ENCODE measurements at places on chromosomes 12 and 14.

GRCh38 chr12:1803736-1804135 is 16.6 kb upstream of the LRTM2 start:
- peak; percentile 29 for DNase-seq

DNA sequence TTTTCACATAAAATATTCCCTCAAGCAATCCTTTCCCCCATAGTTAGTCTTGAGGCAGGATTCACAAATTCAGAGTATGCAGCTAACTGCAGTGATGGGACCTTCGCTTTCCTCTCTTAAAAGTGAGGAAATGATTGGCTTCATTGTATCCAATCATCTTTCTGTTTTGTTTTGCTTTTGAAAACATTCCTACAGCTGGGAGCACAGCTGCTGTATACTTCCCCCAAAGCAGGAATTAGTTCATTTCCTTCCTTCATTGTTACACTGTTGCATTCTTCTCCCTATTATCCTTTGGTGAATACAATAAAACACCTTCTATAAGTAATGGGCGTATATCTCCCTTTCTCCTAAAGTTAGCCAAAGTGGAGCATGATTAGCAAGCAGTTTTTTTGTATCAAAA is 9.4 kb upstream of the GAS2L3 start:
- DNase-seq: no peak

DNA sequence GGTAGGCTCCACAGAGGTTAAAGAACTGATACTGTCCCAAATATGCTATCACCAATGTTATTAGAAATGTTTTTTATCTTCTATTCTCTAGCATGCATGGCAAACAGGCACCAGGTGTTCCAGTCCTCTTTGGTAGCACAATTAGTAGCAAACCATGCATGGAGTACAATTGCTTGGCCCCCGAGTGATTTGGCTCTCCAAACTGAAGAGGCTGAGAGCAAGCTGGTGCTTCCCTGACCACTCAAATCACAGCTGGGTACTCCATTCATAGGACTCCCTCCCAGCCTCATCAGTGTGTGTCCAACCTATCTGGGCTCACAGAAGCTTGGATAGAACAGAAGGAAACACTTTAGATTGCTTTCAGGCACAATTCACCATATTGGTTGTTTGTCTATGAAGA is 93.4 kb downstream of the DIO2 start:
- no peak for DNase-seq

DNA sequence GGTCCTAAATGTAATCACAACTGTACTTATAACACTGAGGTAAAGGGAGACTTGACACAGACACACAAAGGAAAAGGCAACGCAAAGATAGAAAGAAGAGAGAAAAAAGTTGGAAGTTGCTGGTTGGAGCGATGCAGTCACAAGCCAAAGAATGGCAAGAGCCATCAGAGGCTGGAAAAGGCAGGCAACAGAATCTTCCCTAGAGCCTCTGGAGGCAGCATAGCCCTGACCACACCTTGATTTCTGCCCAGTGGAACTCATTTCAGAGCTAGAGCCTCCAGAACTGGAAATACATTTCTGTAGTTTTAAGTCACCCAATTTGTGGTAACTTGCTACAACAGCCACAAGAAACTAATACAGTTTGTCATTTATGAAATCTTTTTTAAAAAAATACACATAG is 89.2 kb downstream of the PUS7L start:
- DNase-seq: no peak

DNA sequence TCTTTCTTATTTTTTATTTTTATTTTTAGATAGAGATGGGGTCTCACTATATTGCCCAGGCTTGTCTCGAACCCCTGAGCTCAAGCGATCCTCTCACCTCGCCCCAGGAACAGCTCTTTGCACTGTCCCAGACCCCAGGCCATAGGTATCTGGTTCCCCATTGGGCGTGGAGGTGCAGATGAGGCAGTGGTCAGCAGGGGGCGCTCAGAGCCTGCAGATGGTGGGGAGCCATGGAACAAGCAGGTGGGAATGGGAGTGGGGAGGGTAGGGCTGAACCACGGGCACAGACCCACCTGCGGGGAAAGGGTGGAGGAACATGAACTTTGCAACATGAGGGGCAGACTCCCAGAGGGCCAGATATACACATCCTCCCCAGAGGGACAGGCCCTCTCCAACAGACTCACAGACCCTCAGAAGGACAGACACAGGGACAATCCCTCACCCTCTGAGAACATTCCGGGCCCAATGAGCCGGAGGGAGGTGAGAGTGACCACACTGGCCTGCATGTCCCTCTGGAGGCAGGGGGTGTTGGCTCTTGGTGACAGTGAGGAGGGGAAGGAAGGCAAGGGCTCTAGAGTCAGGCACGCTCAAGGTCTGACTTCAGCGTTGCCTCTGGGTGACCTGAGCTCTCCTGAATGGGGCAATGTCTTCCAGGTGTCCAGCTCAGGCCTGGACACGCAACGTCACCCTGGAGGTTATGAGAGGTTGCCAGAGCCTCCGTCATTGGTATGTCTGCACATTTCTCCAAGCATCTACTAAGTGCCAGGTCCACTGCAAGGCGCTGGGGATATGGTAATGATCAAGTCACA is 34.9 kb downstream of the KRT80 start:
- peak; percentile 91 for DNase-seq

- DNase-seq: no peak
These were observed 16.2 kb downstream of the AACS start for GRCh38 chr12:125081427-125081826.

- DNase-seq: no peak
These were observed 54.2 kb upstream of the GZMB start for GRCh38 chr14:24688030-24688658.

DNA sequence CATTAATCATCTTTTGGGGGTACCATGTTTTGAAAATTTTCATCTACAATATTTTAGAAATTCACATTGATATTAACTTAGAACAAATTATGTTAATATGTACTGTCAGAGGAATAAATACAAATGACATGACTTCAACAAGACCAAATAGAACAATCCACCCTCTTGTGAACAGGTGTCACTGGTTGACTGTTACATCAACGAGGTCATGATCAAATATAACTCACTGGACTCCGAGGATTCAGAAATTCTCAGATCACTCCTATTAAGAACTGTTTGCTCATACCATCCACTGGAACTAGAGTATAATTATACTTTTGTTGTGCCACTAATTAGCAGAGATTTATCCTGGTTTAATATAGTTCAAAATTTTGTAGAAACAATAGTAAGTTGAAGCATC is 318.8 kb downstream of the PRKD1 start:
- DNase-seq: no peak

DNA sequence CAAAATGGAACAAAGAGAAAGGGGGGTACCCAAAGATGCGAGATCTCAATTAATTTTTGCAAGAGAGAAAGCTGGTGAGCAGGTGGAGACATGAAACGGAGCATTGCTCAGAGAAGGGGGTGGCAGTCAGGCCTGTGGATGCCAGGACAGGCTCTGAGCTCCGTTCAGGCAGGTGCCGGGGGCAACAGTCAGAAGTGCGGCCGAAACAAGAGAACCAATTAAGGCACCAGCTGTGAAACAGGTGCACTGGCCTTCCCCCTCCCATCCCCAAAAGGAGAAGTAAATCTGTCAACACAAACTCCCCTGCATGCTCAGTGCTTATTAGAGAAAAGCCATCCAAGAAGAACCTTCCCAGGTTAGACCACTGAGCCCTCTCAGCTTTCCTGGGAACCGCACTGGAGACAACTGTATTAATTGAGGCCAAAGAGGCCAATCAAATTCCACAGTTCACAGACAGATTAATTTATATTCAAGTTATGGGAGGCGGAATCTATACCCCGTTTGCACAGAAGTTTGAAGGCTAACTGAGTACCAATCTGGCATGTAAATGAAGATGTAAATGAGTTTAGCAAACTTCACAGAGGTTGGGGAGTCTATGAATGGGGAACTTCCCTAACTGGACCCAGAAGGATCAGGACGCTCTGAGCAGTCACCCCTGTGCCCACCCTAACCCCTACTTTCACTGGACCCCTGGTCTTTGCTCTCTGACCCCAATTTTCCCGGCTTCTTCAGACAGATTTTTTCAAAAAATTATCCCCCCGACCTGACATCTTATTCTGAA is 20.9 kb downstream of the OAS2 start:
- DNase-seq: no peak

DNA sequence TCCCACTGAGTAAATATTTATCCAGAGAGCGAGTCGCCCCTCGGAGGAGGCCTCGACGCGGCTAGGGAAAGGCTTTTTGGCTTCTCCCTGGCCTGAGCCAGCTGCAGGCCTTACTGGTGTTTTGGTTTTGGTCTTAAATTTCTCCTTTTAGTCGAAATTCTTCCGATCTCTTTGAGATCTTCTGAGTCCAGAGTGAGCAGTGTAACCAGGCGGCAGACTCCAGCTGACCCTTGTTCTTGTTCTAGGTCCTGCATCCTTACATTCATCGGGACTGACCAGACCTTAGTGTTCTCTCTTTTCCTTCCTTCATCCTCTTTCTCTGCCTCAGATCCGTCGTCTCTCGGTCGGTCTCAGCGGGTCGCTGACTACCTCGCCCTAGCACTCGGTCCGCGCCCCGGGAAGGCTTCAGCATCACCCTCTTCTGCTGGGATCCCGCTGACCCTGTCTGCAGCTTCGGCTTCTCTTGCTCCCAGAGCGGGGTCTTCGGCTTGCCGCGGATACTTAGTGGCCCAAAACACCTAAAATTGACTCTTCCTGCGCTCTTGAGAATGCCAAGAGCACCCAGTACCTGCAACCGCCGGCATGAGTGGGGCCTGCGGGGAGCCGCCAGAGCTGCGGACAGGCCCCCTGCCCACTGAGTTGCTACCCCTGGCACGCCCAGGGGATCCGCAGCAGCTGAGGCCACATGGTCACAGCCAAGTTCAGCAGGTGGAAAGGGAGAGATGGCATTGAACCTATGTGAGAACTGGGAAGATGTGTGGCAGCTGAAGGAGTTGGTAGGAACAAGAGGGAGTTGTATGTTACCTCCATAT is 2.4 kb upstream of the PAX9 start:
- DNase-seq: peak; percentile 40

- no peak for DNase-seq
These were observed 11.5 kb upstream of the SFSWAP start for GRCh38 chr12:131699434-131699833.

DNA sequence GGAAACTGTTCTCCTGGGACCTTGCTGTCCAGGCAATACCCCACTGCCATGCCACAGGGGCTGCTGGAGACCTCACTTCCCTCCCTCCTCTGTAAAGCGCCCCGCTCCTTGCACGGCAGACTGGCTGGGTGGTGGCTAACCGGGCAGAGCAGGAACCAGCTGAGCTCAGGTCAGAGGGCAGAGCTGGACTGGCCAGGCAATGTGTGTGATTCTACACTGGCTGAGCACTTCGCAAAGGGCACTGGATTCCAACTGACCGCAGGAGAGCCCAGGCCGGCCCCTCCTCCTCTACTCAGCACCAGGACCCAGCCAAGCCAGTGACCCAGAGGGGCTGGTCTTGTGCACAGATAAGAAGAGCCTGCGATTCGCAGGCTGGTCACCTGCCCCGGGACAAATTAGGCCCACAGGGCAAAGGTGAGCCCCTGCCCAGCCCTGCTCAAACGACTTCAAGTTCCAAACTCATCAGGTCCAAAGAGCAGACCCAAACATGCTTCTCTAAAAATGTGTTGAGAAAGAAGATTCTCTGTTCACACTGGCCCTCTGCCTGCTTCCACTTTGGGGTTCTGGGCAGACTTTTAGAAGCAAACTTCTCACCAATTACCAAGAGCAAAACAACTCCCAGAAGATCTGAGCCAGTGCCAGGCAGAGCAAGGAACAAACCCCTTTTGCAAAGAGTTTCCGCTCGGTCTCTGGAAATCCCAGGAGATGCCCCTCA is 54.9 kb upstream of the DIO3 start:
- peak; percentile 43 for DNase-seq

GRCh38 chr12:99704036-99704435 is 56.5 kb downstream of the GARIN6 start:
- DNase-seq: no peak

GRCh38 chr12:128137140-128137539 is 129.8 kb upstream of the TMEM132C start:
- DNase-seq: no peak

GRCh38 chr12:119660076-119660475 is 7.9 kb upstream of the PRKAB1 start:
- DNase-seq: no peak

GRCh38 chr12:3218228-3219171 is 141.3 kb downstream of the TSPAN9 start:
- DNase-seq: peak; percentile 58

DNA sequence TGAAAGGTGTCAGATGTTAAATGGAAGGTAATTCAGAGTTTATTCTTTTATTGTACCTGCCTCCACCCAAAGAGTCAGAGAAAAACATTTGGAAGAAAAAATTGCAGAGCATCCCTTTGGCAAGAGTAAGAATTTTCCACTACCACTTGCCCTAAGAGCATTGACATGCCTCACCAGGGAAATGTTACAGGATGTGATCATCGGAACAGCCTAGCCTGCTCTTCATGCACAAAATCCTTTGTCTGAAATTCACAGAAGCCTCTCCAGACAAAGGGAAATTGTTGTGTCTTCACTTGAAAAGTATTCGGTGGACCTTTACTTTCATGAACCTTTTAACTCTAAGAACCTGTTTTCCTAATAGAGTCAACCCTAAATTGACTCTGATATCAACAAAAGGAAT is 36.9 kb downstream of the ATP2A2 start:
- no peak for DNase-seq

DNA sequence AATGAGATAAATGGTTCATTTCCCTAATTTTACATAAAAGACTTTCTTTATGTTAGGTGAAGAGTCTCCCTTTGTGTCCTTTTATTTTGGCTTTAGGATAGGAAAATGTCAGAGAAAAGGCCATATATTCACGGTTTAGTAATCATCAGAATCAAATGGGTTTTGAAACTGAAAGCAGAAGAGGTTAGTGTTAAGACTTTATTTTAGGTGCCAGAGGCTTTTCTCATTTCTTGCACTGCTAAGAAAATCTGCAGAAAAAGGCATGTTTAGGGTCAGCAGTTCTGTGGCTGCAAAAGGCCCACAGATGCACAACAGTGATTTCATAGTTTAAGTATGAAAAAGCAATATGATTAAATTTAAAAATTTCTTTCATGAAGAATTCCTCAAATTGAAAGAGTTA is 80.4 kb upstream of the SINHCAF start:
- no peak for DNase-seq

DNA sequence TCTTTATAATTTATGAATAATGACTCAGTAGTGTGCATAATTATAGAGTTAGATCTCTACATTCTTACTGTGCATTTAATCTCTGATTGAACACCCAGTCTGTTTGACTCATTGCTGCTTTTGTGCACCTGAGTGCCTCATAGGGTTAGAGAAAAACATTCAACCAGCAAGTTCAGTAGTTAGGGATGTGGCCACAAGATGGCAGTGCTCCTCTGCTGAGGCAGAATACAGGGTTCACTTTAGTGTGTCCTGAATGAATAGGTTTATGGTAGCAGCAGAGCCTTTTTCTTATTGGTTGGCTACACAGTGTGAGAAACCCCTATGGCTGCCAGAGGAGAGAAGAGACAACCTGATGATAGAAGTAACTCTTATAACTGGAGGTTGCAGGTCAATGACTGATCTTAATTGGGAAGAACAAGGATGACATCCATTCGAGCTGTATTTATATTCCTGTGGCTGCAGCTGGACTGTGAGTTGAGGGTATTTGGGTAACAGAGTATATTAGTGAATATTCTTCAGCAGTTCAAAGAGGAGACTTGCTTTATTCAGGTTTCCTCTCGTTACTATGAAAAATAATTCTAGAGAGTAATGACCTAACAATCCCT is 194.9 kb upstream of the OR4E1 start:
- DNase-seq: peak; percentile 44

GRCh38 chr14:76918256-76918781 is 92.1 kb downstream of the LRRC74A start:
- peak; percentile 73 for DNase-seq
